Gastrocnemius medialis (tissue), 4 donors: ENCODE measurements at places on chromosomes 1 and 21. TPM values are rescaled to one million over a fixed set of nuclear protein-coding genes. Genes with fewer than 3 reads are reported as not detected.

- DNase-seq, result no peak
- H3K27ac ChIP-seq, result no peak overlapping the region
- H3K36me3 ChIP-seq, result no peaks in the 10 kb centered on the region
These were observed 9.1 kb upstream of the SCYL3 start for GRCh38 chr1:169902751-169903150.

DNA sequence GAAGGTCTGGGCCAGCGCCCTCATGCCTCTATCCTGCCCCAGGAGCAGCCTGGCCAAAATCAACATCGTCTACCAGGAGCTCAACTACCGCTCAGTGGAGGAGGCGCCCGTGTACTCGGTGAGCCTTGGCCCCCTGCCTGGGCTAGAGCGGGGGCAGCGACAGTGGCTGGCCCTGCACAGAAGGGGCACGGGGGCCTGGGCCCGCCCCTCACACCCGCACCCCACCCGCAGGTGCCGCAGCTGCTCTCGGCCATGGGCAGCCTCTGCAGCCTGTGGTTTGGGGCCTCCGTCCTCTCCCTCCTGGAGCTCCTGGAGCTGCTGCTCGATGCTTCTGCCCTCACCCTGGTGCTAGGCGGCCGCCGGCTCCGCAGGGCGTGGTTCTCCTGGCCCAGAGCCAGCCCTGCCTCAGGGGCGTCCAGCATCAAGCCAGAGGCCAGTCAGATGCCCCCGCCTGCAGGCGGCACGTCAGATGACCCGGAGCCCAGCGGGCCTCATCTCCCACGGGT is 10.8 kb downstream of the SCNN1D start:
- H3K4me1 ChIP-seq, result no peaks in the 10 kb centered on the region
- no peak overlapping the region for H3K4me3 ChIP-seq
- peaks cover 8% of the 10 kb centered on the region for H3K36me3 ChIP-seq
- H3K27me3 ChIP-seq, result peaks cover 18% of the 10 kb centered on the region

DNA sequence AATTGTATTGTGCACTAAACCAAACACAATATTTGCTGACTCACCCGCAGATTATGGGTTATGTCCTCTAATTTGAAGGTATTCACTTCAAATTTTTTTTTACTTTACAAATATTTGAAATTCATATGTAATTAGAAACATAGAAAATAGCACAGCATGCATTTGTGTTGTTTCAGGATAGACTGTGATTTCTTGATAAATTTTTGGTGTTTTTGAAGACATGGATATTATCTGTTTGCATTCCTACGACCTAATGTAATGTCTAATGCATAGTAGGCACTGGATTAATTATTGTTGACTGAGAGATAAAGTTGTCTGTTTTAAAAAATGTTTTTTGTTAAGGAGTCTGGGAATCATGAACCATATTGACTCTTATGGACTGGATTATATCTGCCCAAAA is 850.2 kb downstream of the BRINP3 start:
- no peaks in the 10 kb centered on the region for H3K4me1 ChIP-seq
- no peak overlapping the region for H3K4me3 ChIP-seq
- H3K27ac ChIP-seq, result no peak overlapping the region
- no peaks in the 10 kb centered on the region for H3K27me3 ChIP-seq
- no peaks in the 10 kb centered on the region for H3K36me3 ChIP-seq

GRCh38 chr1:245419461-245419978 is 264.7 kb downstream of the KIF26B start:
- DNase-seq, result no peak
- peaks cover 5% of the 10 kb centered on the region for H3K27me3 ChIP-seq
- H3K36me3 ChIP-seq, result no peaks in the 10 kb centered on the region
- no peaks in the 10 kb centered on the region for H3K4me1 ChIP-seq
- no peak overlapping the region for H3K4me3 ChIP-seq

GRCh38 chr1:223006917-223007648 is 136.0 kb downstream of the TLR5 start:
- DNase-seq, result no peak
- H3K27ac ChIP-seq, result no peak overlapping the region
- no peak overlapping the region for H3K4me3 ChIP-seq
- H3K4me1 ChIP-seq, result no peaks in the 10 kb centered on the region
- peaks cover 5% of the 10 kb centered on the region for H3K36me3 ChIP-seq

- no peak overlapping the region for H3K4me3 ChIP-seq
- H3K36me3 ChIP-seq, result no peaks in the 10 kb centered on the region
- H3K4me1 ChIP-seq, result peaks cover 8% of the 10 kb centered on the region
- DNase-seq, result no peak
These were observed 6.8 kb downstream of the RGS8 start for GRCh38 chr1:182677397-182678098.

DNA sequence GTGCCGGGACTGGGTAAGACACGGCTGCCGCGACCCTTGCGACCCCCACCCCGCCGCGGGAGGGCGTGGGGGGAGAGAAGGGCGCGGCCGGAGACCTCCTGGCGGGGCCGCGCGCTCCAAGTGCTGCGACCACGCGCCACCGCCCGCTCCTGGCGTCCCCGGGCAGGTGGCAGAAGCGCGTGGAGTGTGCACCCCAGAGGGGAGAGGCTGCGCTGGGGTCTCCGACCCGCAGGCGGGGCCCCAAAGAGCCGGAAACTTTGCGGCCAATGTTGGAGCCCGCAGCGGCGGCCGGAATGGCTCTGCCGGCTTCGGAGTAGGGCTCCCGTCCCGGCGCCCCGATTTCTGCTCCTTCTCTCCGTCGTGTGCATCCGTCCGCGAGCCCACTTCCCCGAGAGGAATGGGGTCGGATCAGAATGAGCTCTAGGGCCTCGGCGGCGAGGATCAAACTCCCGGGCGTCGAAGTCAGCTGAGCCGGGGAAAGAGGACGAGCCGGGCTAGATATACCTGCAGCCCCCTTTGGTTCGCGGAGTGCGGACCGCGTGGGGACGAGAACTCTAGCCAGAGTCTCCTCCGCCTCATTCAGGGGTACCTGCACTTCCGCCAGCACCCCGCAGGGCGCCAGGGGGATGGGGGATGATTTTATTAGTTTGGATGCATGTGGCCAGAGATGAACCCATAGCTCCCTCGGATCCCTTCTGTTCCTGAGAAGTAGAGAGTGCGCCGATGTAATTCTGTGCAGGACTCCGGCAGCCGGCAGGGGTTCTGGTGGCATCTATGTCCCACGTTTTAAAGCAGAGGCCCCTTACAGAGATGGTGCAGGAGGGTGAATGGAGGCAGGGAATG is 751 bp downstream of the STUM start:
- H3K36me3 ChIP-seq, result no peaks in the 10 kb centered on the region
- H3K27ac ChIP-seq, result peak overlapping the region; percentile 71
- no peak for DNase-seq
- peaks cover 9% of the 10 kb centered on the region for H3K27me3 ChIP-seq

BRDT gene
- total RNA-seq, result not detected

MORC3 gene
- total RNA-seq, result 35.5 TPM

LAPTM5 gene
- 8.4 TPM for total RNA-seq
